ENCODE measurements at places on chromosomes 7 and 10.

- no peak for DNase-seq
Observed at GRCh38 chr10:23373156-23373555, 28.6 kb upstream of the C10orf67 start.

GRCh38 chr7:105125745-105126144, 111.7 kb downstream of the KMT2E start:
- no peak for DNase-seq

GRCh38 chr7:122887198-122887597, 938 bp upstream of the CADPS2 start:
- no peak for DNase-seq

DNA sequence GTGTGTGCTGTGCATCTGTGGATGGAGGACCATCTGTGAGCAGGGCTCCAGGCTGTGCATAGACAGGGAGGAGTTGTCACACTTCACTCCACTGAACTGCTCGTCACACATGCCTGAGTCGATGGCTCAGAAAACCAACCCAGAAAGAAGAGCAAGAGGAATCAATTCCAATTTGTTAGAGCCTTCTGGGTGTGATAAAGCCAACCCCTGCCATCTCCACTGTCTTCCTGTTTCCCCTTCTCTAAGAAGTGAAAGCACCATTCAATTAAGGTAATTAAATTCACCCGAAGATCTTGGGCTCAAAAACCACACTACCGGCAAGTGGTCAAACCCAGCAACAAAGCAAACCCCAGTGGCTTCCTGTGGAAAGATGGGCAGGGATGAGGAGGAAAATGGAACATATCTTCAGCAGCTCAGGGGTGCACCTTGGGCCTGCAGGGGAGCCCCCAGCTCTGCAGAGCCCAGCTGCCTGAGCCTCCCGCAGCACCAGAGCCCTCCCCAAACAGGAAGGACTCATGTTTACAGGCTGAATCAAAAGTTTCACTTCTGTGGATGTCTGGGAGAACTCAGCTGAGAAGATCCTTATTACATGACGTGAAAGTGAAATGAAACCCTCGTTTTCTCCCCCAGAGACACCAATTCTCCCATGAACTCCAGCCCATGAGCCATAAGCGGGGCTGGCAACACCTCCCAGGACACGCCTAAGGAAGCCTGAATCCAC, 10.9 kb downstream of the C10orf71 start:
- DNase-seq: no peak

GRCh38 chr10:30094601-30095000, 35.2 kb upstream of the JCAD start:
- DNase-seq: no peak

GRCh38 chr7:47188136-47188535, 393.8 kb downstream of the TNS3 start:
- no peak for DNase-seq

DNA sequence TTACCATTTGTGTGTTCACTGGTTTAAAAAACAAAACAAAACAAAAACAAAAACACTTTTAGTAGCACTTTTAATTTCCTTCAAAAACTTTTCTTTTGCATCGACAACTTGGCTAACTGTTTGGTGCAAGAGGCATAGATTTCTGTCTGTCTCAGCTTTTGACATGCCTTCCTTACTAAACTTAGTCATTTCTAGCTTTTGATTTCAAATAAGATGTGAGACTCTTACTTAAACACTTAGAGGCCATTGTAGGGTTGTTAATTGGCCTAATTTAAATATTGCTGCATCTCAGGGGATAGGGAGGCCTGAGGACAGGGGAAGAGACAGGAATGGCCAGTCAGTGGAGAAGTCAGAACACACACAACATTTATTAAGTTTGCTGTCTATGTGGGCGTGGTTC, 66.3 kb downstream of the AVL9 start:
- no peak for DNase-seq

DNA sequence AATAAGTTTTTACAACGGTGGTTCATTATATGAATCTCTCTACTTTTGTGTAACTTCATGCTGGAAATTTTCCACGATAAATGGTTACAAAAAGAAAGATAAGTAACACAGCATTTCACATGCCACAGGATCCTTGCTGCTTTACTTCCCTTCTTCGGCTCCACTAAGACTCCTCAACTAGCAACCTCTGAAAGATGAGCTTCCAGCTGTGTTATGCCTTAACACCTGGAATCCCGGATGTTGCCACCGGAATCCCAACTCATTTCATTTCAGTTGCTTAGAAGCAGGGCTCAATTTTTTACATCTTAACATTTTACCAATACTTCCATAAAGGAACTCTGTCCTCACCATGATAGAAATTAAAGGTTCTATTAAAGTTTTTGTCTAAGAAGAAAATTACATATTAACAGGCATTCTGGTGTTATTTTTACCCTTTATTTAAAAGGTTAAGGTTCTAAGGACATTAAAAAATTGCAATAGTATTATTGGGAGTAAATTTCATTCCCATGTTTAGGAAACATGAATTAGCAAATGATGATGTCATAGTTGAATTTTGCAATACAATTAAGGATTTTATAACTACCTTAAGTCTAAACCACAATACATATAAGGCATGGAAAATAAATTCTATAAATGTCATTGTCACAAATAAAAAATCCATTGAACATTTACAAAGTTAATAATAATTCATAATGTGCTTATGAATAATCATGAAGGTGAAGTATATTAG, 57.1 kb upstream of the IL6 start:
- no peak for DNase-seq

- no peak for DNase-seq
Observed at GRCh38 chr10:111281516-111281915, 204.7 kb downstream of the ADRA2A start.

GRCh38 chr10:130358981-130359650, 222.9 kb downstream of the GLRX3 start:
- no peak for DNase-seq

DNA sequence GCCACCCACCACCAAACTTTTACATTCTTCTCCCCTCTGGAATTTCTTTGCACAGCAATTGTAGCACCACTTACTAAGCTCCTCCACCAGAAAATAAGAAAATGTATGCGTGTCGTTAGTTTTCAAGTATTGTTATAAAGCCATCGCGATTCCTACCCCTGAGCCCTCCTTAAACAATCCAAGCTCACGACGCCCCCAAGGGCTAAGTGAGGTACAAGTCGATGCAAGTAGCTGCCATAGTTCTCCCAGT, 1.3 kb downstream of the FRAT2 start:
- DNase-seq: no peak

- no peak for DNase-seq
Observed at GRCh38 chr10:77404810-77405209, 232.8 kb downstream of the KCNMA1 start.

GRCh38 chr10:3419719-3420495, 247.3 kb upstream of the PITRM1 start:
- DNase-seq: no peak

GRCh38 chr10:89466599-89467035, 52.2 kb downstream of the IFIT5 start:
- no peak for DNase-seq

GRCh38 chr10:24518981-24519597, 204.6 kb downstream of the ARHGAP21 start:
- DNase-seq: no peak

DNA sequence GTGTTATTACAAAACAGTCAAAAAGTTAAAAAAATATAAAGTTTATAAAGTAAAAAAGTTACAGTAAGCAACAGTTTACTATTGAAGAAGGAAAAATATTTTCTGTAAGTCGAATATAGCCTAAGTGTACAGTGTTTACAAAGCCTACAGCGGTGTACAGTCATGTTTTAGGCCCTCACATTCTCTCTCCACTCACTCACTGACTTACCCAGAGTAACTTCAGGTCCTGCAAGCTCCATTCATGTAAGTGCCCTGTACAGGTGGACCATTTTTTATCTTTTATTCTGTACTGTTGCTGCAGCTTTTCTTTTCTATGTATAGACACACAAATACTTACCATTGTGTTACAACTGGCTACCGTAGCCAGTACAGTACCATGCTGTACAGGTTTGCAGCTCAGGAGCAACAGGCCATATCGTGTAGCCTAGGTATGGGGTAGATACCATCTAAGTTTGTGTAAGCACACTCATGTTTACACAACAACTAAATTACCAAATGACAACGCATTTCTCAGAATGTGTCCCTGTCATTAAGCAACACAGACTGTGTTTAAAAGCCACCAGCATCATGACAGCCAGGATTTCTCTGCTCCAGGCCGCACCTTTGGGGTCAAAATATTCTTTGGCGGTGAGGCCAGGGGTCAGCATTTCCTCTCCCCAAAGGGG, 67.2 kb downstream of the DLG5 start:
- no peak for DNase-seq

DNA sequence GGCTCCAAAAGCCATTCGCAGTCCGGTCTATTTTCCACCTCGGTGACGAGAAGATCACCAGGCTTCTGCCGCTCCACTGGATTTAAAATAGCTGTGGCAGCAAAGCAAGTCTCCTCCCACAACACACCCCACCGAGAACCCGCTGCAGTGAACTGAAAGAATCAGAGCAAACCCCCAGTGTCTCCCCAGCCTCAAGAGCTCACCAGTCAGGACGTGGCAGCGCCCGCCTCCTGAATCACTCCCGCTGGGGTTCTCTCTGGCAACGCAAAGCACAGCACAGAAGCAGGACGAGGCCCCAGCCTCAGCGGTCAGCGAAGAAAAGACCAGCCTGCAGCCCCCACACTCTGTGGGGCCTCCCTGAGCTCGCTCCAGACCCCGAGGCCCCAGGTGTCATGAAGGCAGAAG, 126.1 kb upstream of the PPP2R2D start:
- DNase-seq: no peak

- DNase-seq: no peak
Observed at GRCh38 chr7:94874036-94874785, 33.2 kb upstream of the PPP1R9A start.

GRCh38 chr10:1468811-1469210, 268.5 kb downstream of the ADARB2 start:
- DNase-seq: no peak

DNA sequence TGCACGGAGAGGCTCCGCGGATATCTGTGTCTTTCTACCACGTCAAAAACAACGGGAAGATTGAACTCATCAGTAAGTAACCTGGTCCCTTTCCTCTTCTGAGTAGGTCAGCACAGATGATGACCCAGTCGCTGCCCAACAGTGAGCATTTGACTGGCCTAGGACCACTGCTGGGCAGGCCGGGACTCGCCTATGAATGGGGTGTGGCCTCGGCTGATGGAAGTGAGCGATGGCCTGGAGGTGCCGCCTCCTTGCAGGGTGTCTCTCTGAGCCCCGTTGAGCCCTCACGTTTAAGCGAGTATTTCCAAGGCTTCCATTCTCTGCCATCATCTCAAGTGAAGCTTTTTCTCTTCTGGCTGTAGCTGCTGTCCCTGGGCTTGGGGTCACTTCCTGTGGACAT, 18.1 kb downstream of the EIF3B start:
- DNase-seq: no peak

DNA sequence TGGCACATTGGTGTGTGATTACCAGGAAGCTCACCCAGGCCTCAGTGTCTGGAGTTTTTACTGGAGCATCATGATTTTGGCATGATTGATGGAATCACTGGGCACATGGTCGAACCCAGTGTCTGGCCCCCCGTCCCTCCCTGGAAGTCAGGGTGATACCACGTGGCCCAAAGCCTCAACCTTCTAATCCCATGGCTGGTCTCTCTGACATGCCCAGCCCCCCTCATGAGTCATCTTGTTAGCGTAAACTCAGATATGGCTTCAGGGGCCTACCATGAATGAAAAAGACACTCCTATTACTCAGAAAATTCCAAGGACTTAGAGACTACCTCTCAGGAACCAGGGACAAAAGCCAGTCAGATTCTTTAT, 109.3 kb downstream of the GRK5 start:
- DNase-seq: no peak

- no peak for DNase-seq
Observed at GRCh38 chr7:2411815-2412586, 8.6 kb downstream of the CHST12 start.

- no peak for DNase-seq
Observed at GRCh38 chr7:116763647-116764046, 91.7 kb downstream of the MET start.

DNA sequence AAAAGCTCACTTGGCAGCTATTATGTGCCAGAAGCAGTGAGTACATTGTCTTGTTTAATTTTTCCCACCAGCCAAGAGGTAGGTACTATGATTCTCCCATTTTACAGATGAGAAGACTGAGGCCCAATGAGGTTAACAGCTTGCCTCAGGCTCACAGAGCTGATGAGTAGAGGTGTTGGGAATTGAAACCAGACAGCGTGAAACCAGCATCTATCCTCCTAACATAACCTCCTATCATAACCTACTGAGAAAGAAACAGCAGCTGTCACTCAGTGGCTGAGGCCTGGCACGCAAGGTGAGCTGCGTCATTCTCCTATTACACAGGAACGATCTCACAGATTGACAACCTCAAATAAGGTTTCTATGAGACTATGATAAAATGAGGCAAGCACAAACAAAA, 6.2 kb downstream of the PYROXD2 start:
- DNase-seq: no peak

DNA sequence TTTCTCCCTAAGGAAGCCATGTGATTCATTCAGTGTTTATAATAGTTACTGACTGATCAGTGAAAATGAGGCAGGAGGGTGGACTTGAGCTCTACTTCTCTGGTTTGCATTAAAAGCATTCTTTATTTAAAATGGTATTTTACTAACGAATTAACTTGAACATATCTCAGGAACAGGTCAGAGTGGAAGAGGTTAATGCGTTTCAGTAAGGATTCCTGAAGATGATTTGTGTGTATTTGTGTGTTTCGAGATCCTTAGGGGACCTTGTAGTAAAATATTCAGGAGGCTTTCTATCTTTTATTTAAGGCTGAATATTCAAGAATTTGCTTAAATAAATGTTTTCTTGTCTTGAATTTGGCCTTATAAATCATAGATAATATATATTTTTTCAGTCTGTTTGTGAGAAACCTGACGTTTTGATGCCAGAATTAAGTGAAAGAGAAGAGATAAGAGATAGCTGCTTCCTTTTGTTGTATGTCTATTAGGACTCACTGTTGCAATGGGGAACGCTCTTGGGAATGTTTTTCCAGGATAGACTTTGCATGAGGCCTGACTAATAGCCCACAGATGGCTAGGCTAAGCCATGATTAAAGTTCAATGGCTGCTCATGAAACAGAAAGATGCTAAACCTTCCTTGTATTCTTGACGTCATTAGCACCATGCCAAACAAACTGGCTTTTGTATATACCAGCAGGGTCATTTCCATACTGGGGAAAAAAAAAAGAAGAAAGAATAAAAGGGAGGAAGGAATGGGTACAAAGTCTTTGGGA, 93.8 kb upstream of the MTPN start:
- DNase-seq: no peak

GRCh38 chr10:125843603-125844329, 20.4 kb downstream of the BCCIP start:
- no peak for DNase-seq

DNA sequence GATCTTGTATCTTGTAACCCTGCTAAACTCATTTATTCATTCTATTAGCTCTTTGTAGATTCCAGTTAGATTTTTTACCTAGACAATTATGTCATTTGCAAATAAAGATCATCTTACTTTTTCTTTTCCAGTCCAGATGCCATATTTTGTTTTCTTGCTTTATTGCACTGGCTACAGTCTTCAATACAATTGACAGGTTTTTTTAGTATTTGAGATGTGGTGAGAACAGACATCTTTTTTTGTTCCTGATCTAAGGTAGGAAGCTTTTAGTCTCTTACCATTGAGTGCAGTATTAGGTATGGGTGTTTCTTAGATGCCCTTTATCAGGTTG, 12.1 kb downstream of the SPRN start:
- DNase-seq: no peak

- DNase-seq: no peak
Observed at GRCh38 chr7:44982535-44982923, 3.7 kb upstream of the MYO1G start.

- DNase-seq: no peak
Observed at GRCh38 chr7:149774237-149775175, 1.1 kb upstream of the ZNF467 start.

- no peak for DNase-seq
Observed at GRCh38 chr10:75694790-75695189, 263.4 kb downstream of the LRMDA start.
